ENCODE measurements at places on chromosomes 1 and 21.

- no peak for DNase-seq
Observed at GRCh38 chr1:184176058-184176457, 124.5 kb downstream of the TSEN15 start.

DNA sequence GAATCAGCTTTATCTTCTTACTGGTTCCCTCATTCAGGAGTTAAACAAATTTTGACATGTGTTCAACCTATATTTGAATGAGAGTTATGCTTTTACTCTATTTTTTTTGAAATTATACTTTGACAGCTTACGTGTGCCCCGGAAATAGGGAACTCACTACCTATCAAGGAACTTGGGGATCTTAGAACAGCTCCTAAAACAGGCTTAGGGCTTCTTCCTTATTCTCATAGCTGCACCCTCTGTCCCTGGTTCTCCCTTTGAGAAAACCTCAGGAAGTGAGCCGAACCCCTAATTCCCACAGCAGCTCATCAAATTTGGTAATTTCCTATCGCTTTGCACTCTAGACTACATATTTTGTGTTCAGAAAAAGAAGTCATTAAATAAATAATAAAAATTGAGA, 81.2 kb upstream of the RUNX3 start:
- no peak for DNase-seq

DNA sequence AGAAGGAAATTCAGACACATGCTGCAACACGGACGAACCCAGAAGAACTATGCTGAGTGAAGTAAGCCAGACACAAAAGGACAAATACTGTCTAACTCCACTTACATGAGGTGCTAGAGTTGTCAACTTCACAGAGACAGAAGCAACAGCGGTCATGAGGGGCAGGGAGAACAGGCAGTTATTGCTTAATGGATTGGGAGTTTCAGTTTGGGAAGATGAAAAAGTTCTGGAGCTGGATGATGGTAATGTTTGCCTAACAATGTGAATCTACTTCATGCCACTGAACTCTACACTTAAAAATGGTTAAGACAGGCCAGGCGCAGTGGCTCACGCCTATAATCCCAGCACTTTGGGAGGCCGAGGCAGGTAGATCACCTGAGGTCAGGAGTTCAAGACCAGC, 12.1 kb downstream of the PARP1 start:
- no peak for DNase-seq

DNA sequence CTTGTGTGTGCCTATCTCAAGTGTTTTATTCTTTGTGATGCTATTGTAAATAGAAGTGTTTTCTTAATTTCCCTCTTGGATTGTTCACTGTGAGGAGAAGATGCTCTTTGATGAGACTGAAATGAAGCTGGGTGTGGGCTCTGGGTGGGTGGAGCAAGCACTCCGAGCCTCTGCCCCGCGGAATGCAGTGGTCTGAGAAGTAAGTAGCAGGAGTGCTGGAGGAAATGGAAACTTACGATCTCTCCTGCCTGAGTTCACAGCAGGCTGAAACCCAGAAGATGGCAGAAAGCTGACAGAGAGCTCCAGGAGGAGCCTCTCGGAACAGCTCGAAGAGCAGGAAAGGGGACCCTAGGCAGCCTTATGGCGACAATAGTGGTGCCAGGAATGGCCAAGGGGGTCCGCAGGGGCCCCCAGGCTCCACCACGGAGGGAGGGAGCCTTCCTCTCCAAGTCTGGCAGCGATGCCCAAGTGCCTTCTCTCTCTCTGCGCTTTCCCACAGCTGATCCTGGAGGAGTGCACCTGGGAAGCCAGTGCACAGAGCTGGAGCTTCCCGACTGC, 126.8 kb upstream of the COL6A1 start:
- DNase-seq = no peak

DNA sequence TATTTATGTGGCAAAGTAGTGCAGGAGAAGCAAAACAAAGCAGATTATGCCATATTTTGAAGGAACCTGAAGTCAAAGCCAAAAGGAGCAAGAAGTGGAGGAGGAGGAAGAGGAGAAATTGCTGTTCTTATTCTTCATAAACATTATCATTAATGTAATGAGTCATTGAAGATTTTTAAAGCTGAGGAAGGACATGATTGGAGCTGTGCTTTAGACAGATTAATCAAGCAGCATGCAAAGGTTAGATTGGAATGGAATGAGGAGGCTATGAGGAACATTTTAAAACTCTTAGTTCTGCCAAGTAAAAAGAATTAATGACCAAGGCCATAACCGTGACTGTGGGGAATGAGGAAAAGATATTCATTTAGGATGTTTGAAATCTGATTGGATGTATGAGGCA, 33.0 kb upstream of the HSD17B7 start:
- no peak for DNase-seq

GRCh38 chr1:245000872-245001188, 136.5 kb upstream of the HNRNPU start:
- no peak for DNase-seq

DNA sequence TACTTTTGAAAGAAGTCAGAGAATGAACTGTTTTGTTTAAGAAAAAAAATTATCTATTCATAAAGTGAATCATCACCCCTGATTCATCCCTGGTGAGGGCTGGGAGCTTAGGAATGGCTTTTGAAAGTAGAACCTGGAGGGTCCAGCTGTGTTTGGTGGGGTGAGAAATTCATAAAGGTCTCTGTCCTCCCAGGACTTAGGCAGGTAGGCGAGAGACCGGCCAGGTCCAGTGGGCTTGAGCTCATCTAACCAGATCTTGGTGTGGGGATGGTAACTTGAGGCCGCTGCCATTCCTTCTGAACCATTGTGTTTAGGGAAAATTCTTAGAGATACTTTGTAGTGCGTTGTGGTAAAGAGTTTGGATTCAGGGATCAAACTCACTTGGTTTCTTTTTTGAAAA, 156.8 kb upstream of the TNR start:
- no peak for DNase-seq

DNA sequence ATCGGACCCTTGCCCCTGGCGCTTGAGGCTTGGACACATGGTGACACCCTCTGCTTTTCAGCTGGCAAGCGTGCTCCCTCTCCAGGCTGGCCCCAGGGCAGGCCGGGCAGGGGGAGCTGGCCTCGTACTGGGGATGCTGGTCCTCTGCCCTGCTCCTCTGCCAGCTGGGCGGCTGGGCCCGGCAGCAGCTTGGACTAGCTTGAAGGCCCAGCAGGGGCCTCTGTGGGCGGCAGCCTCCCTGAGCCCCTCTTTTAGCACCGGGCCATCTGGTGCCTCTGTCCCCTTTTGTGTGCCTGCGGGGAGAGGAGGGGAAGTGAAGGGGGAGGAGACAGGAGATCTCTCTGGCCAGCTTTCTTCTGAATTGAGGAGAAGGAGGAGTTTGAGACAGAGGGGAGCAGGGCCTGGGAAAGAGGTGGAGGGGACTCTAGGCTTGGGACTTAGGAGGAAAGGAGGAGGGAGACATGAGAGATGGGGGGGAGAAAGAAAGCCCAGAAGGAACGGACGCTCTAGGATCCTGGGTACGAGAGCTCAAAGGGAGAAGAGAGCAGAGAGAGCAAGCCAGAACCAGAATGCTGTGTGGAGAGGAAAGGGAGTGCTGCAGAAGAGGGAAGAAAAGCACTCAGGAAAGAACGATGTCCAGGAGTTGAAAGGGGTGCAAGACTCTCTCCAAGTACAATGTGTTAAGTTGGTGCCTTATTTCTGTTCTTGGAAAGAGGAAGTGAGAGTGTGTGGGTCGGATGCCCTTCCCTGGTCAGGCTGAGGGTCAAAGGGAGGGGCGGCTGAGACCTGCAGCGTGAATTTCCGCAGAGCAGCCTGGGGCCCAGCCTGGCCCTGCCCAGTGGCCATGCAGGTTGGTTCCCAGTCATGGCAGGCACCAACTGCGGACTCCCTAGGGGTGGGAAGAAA, 40.3 kb downstream of the IER5 start:
- peak; percentile 51 for DNase-seq

- peak; percentile 72 for DNase-seq
Observed at GRCh38 chr1:86833461-86834215, 80.3 kb downstream of the SELENOF start.

- DNase-seq = no peak
Observed at GRCh38 chr1:207867136-207868109, 43.5 kb downstream of the CD34 start.

GRCh38 chr1:162562470-162562828, 927 bp downstream of the UAP1 start:
- DNase-seq = peak; percentile 62

DNA sequence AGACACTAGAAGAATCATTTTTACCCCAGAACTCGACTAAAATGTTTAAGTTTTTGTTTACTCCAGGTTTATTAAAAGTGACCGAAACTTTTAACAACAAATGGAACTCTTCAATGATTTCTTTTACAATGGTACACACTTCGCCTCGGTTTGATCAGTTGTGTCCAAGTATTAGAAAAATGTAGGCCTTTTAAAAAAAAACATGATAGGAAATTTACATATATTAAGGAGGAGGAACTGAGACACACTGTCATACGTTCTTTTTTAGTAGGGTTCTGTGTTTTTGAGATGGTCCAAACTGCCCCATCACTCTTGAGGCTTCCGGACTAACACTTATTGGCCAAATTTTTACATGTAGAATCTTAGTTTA, 1.3 kb downstream of the PRDM2 start:
- no peak for DNase-seq

Measured in K562 (cell line).